AG08396 (cell line): ENCODE measurements at places on chromosomes 5 and 9.
A peak's percentile ranks its signal among the peaks of the same experiment; 100 is the strongest.

- DNase-seq: no peak
Measured at GRCh38 chr9:35797311-35798109, 6.1 kb downstream of the NPR2 start.

GRCh38 chr5:43010935-43011315, 29.2 kb downstream of the ANXA2R start:
- DNase-seq: no peak

DNA sequence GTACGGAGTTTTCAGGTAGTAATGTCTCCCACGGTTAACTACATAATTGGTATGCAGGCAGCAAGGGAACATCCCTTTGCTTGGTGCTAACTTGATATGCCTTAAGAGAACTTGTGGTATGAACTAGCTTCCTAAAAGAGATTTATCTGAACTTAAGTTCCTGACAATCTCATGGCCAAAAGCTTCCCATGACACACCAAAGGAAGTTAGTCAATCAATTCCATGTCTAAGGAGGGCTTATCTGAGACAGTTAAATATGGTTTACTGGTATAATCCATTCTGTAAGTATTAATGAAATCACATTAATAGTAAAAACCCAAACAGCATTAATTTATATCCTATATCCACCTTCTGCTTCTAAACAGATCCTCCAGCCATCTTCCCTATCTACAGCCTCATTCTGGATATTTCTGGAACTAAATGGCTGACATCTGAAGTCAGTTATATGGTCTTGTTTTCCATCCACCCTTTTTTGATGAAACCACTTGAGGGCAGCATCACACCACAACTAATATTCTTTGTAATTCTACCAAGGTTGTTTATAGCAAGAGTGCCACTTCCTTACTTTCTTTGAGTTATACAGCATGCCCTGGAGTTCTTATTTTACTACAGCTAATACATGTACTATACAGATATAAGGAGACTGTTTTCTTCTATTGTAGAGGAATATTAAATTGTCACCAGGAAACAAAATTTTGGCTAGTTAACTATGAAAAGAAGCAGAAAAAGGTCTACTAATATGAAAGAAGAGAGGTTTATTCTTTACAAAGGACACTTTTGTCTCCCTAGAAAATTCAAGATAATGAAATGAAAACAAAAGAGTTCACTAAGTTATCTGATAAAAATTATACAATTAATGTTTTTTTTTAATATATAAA, 34.7 kb downstream of the SHOC1 start:
- DNase-seq: peak; percentile 26

DNA sequence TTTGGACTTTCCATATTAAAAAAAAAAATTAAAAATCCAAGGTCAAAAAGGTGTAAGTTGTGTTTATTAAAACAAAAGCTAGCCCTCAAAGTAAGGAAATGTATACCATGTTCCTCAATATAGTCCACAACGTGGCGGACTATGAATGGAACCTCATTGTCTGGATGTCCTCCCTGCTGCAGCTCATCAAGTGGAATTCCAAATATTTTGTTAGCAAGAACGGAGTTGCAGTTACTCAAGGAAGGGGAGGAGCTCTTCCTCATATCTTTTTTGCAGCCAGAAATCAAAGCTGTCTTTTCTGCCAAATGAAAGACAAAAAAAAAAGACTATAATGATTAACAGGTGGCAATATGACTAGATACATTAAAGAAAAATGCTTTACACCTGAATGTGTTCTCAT, 14.0 kb downstream of the FAM13B start:
- no peak for DNase-seq

DNA sequence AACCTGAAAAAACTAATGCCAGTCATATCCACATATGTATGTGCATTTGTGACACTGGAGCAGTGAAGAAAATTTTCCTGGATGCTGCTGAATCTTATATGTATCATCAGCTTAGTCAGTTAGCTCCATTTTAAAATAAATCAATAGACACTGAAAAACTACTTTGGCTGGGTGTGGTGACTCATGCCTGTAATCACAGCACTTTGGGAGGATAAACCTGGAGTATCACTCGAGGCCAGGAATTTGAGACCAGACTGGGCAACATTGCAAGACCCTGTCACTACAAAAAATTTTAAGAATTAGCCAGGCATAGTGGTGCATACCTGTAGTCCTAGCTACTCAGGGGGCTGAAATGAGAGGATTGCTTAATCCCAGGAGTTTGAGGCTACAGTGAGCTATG, 511.0 kb upstream of the TLE4 start:
- no peak for DNase-seq

DNA sequence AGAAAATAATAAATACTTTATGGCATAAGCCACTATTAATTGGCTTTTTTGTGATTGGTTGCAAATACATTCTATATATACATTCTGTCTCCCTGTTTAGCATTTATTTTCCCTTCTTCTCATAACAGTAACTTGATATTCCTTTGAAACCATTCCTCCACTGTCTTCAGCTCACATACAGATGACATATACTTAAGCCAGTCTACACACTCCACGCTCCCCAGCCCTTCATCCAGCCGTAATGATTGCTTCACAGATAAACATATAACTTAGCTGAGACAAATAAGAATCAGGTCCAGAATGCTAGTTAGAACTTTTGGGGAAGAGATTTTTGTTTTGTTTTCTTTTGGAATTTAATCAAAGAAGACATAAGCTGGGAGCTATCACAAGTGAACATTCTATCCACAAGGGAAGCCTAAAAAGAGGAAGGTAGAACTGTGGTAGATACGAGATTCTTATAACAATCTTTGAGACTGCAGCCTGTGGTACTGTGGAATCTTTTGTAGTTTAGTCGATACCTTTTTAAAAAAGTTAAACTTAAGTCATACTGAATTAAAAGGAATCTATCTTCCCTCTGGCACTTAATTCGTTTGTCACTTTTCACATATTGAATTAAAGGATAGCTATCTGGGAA, 365.1 kb upstream of the PRR16 start:
- DNase-seq: no peak

DNA sequence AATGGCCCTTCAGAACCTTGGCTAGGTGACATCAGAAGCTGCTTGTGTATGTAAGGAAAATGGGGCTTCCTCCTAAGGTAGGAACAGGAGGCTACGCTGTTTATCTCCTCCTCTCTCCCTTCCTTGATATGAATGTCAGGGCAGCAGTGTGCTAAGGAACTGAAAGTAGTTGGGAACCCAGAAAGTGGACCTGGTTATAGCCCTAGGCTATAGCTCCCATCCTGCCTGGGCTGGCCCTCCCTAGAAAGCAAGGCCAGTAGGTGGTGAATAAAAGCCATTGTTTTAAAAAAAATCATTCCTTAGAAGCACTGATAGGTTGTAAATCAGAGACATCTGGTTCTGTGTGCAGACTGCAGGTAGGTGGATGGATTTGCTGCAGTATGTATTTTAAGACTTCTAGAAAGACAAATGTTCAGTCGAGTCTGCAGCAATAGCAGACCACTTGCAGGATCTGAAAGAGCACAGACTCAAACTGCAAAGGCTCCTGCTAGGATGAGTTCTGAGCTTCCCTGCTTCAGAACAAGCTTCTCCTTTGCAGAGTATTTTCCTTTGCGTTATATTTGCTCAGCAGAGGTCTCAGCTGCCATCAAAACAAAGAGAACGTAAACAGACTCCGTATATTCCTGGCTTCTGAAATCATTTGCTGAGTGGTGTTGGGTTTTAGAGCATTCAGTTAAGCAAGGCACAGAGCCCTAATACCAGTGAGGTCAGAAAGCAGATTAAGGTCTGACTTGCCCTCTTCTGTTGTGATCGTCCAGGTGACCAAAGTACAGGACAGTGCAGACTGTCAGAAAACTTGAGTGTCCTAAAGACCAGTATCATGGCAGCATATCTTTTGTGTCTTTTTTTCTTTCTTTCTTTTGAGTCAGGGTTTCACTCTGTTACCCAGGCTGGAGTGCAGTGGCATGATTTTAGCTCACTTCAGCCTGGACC, 20.1 kb upstream of the CFAP157 start:
- DNase-seq: no peak

DNA sequence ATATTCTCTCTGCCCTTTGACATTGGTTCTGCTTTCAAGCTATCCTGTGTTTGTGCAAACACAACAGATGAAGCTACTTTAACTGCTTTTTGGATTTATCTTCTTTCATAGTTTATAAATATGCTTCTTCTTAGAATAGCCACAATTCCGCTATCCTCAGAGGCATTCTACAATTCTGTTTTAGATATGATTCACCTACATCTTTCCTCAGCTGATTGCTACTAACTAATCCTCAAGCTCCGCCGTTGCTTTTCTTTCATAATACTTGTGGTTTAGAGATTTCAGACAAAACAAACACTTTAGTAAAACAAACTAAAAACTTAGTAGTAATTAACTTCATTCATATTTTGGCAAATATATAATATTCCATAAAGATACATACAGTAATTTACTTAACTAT, 52.5 kb downstream of the ECPAS start:
- DNase-seq: no peak

DNA sequence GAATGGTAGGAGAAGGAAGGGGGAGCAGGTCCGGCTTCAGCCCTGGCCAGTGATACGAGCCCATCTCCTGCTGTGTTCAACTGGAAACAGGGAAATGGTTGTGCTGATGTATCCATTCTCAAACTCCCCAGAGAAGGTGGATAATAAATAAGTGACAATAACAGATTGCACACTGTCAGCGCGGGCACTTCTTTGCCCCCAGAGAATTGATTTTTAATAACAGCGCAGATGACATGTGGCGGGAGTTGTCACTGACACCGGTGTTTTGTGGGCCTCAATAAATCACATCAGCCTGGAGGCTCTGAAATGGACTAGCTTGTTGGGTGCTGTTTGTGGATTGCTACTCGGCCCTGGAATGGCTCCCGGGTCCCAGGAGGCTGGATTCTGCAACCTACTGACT, 141.4 kb upstream of the PANK3 start:
- no peak for DNase-seq

DNA sequence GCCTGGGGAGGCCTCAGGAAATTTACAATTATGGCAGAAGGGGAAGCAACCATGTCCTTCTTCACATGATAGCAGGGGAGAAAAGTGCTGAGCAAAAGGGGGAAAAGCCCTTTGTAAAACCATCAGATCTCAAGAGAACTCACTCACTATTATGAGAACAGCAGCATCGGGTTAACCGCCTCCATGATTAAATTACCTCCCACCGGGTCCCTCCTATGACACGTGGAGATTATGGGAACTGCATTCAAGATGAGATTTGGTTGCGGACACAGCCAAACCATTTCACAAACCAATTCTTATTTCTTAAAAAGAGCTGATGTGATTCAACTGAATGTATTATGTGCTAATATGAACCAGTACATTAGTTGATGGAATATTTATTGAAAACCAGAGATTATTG, 63.9 kb downstream of the PARP8 start:
- no peak for DNase-seq

- no peak for DNase-seq
Measured at GRCh38 chr9:131589124-131589711, 43.9 kb downstream of the PRRT1B start.

DNA sequence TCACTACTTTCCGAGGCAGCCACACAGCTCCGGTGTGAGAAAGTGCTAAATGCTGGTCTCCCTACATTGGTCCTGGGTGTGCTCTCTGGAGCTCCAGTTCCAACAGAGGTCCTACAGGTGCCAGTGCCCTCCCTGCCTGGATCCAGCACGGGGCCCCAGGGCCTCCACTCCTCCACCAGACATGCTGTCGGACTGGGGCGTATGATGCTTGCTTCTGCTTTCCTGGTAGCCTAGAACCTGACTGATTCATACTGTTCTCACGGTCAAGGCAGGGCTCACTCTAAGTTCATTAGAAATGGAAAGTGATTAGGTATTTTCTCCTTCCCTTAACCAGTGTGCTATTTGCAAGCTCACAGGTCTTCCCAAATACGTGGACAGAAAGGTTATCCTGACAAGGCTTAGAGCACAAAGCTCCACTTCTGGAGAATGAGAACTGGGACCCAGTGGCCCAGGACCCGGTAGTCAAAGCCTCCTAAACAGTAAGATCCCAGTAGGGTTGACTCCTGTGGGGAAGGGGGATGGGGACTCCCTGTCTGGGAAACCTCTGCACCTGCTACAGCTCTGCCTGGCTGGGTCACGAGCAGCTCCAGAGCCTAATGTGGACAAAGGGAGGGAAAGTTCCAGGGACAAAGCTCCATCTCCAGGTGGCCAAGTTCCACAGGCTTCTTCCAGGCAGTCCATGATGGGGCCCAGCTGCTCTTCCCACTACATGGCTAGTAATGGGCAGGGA, 98.1 kb downstream of the PAX5 start:
- DNase-seq: no peak

GRCh38 chr5:125412561-125413495, 666.4 kb upstream of the ZNF608 start:
- peak; percentile 72 for DNase-seq

DNA sequence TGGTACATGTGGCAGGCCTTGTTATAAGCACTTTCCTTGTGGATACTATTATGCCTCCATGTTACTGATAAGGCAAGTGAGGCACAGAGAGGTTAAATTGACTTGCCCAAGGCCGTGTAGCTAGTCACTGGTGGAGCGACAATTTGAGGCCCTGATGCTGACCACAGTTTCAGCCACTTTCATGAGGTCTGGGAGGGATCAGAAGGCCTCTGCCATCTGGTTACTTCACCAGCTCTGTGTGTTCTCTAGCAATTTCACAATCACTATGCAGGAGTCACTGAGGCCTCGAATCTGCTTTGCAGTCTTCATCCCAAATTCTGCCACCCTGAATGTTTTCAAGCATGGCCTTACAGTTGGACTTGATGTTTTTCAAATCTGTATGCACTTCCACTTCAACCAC, 9.1 kb downstream of the LRRC70 start:
- DNase-seq: no peak

- no peak for DNase-seq
Measured at GRCh38 chr5:163661360-163661759, 155.9 kb downstream of the MAT2B start.

DNA sequence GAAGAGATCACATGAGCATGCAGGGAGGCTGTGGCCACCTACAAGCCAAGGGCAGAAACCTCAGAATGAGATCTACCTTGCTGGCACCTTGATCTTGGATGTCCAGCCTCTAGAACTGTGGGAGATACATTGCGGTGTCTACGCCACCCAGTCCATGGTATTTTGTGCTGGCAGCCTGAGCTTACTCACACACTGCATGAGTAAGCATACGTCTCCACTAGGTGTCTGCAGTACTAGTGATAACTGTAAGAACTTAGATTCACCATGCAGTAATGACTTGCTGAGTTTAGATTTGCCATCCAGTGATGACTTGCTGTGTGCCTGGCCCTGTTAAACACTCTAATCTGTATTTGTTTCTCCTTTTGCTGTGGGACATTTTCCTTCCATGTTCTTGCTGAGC, 417.7 kb downstream of the GADD45G start:
- no peak for DNase-seq

DNA sequence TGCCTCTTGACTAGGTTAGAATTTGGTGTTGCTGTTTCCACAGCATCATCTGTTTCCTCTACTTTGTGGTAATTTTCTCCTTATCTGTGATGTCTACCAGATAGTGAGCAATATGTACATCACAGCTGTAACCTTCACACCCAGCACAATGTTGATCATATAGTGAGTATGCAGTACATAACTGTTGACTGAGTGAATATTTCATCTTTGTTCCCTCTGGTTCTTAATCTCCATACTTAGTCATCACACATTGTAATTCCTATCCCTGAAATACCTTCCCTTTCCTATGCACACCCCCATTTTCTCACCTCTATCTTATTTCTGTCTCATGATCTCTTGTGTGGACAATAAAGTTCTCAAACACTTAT, 115.9 kb downstream of the KIF4B start:
- DNase-seq: no peak

GRCh38 chr9:105539452-105539851, 18.5 kb upstream of the FKTN start:
- DNase-seq: no peak
